Frontal cortex (tissue), 4 donors: ENCODE measurements at places on chromosomes 6 and 20. TPM values are rescaled to one million over a fixed set of nuclear protein-coding genes. Genes with fewer than 3 reads are reported as not detected.

Gene ETV7
- total RNA-seq = not detected

GRCh38 chr6:29183594-29183993 is 12.9 kb downstream of the OR2J2 start:
- no peak for DNase-seq

- DNase-seq = no peak
Observed at GRCh38 chr6:97813889-97814567, 531.0 kb upstream of the MMS22L start.

GRCh38 chr6:46690911-46691451 is 3.3 kb downstream of the TDRD6 start:
- DNase-seq = no peak

GRCh38 chr6:7693827-7694226 is 32.1 kb upstream of the BMP6 start:
- DNase-seq = no peak

GRCh38 chr6:29602564-29603361 is 17.8 kb downstream of the OR2H2 start:
- no peak for DNase-seq
